ENCODE measurements at places on chromosomes 12 and 14.

DNA sequence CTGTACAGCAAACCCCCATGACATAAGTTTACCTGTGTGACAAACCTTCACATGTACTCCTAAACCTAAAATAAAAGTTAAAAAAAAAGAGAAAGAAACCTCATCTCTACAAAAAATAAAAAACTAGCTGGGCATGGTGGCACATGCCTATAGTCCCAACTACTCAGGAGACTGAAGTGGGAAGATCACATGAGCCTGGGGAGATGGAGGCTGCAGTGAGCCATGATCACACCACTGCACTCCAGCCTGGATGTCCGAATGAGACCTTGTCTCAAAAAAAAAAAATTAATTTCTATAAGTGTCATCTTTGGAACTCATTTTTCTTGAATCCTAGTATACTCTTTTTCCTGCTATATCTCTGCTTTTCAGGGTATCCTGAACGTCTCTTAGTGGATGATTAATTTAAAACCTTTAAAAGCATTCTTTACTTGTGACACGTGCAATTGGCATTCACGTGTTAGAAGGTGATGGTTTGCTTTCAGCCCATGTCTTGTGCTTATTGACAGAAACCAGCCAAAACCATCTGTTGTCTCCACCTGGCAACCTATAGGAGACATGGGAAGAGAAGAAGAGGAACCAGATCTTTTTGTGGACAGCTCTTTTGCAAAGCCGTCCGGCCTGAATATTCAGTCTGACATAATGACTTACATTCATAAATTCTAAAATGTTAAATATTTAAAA, 30.6 kb upstream of the PPFIBP1 start:
- DNase-seq = peak; percentile 80

- DNase-seq = peak; percentile 94
These were observed 73.7 kb downstream of the DCAF5 start for GRCh38 chr14:69079188-69079742.

DNA sequence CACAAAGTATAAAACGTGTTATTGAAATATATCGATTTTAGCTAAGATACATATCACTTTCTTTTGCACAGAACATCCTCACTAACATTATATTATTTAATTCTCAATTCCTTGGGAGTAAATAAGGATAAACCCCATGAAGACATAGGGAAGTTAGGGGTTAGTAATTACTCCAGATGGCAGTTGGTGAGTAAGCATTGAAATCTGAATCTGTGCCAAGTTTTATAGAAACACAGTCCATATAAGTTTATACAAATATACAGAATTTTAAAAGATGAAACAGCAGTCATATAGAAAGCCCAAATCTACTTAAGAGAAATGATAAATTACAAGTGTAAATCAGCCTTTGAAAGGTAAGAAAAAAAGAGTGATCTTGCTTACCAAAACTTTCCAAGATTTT, 200.4 kb upstream of the SYT10 start:
- DNase-seq = no peak

GRCh38 chr12:87332987-87333726, 696.0 kb downstream of the C12orf50 start:
- no peak for DNase-seq

- no peak for DNase-seq
These were observed 250.1 kb downstream of the APAF1 start for GRCh38 chr12:98895086-98895651.

- DNase-seq = no peak
These were observed 46.0 kb upstream of the PLBD1 start for GRCh38 chr12:14613718-14614117.

GRCh38 chr12:25764892-25765291, 193.6 kb upstream of the RASSF8 start:
- no peak for DNase-seq

DNA sequence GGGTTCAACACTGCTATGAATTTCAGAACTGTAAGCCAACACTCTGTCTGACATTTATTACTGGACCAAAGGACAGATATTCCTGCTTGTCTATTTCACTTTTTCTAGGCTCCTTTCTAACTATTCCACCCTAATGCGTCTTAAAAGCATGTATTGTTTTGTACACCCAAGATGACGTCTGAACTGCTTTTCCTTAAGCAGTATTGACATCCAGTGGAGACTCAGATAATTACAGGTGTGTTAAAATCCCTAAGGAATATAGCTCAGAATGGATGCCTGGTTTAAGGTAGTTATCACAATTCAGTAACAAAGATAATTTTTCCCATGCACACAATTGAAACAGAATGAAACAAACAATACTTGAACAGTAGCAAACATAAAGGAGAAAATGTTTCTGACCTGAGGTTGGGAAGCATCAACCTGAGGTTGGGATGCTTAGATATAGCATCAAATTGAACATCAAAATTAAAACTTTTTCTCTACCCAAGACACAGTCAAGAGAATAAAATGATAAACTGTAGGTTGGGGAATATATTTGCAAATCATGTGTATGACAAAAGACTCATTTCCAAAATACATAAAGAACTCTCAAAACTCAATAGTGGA, 93.7 kb upstream of the PTPRR start:
- peak; percentile 55 for DNase-seq

- DNase-seq = no peak
These were observed 2.8 kb upstream of the DLK1 start for GRCh38 chr14:100723830-100724437.
